ENCODE measurements at places on chromosomes 11 and 22.
A peak's percentile ranks its signal among the peaks of the same experiment; 100 is the strongest.

DNA sequence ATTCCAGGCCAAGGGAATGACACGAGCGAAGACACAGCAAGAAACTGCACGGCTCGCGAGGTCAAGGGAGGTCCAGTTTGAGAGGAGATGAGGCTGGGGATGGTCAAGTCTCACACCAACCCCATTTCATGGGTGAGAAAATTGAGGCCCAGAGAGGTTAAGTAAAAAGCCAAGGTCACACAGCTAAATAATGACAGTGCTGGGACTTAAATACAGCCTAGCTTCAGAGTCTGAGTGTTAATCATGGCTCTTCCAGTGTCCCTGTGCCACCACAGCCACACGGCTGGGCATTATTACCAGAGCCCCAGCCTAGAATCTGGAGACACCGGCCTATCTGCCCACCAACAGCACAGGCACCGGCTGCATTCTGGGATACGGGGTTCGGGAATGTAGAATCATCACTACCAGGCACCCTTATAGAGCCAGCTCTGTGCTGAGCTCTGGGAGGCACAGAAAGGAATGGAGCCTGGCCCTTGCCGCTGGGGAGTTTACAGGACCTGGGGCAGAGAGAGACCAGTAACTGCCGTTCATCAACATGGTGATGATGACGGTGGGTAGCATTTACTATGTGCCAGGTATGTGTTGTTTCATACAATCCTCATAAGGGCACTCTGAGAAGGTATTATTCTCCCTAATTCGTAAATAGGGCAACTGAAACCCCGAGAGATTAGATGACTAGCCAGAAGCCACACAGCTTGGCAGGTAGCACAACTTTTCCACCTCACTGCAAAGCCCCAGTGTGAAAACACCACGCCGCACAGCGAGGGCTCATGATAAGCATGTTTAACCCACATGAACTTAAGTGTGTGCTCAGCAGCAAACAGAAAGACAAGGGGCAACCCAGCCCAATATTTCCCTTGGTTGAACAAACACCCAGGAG, 51.8 kb downstream of the CD6 start:
- DNase-seq, result no peak

- no peak for DNase-seq
Observed at GRCh38 chr11:121711939-121712338, 259.2 kb upstream of the SORL1-AS1 start.

GRCh38 chr11:2275334-2276279, 5.2 kb upstream of the ASCL2 start:
- no peak for DNase-seq

GRCh38 chr11:6497069-6497839, at the start of gene DNHD1:
Gene DNHD1 (plus strand): TSS chr11:6497280. CDS start chr11:6498216, 936 bp downstream.
- no peak for DNase-seq

DNA sequence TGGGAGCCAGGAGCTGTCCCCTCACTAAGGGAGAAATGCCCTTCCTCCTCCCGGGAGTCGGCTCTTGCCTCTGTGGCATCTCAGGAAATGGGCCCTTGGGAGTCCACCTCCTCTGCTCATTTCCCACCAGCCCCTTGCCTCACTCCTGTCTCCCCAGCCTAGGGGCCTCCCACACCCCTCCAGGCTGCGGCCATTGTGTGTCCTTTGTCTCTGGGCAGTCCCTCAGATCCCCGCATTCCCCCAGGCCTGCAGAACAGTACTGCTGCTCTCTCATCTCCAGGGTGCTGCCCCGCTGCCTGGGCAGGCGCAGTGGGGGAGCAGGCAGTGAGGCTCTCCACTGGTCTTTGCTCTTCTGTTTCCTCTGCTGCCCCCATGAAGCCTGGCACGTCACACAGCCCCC, 25.0 kb downstream of the ADA2 start:
- no peak for DNase-seq

DNA sequence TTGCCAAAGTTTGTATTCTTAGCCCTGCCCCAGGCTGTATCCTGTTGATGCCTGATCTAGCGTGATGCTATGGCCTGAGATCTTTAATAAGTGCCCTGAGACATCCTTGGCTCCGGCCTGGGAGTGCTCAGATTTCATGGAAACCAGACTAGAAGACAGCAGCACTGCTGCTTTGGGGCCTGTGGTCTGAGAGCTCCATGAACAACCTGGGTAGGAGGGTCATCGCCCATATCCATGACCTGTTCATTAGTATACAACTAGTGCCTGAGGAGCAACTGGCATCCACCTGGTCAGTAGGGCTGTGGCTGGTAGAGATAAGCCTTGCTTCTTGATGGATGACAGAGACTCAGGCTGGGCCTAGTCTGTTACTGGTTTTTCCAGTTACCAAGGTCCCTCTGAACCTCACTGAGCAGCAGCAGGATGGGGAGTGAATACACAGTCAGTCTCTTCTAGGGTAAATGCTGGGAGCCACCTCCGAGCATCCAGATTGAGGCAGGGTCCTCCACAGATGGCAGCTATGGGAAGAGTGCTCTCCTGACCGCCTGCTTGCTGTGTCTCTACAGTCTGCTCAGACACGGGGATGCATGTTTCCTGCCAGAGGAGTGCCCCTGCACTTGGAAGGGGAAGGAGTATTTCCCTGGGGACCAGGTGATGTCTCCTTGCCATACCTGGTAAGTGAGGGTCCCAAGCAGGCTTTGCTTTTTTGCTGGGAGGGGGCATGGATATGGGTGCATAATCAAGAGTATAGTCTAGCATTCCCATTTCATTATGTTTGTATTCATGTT, 39.0 kb downstream of the OTOG start:
- DNase-seq, result no peak

DNA sequence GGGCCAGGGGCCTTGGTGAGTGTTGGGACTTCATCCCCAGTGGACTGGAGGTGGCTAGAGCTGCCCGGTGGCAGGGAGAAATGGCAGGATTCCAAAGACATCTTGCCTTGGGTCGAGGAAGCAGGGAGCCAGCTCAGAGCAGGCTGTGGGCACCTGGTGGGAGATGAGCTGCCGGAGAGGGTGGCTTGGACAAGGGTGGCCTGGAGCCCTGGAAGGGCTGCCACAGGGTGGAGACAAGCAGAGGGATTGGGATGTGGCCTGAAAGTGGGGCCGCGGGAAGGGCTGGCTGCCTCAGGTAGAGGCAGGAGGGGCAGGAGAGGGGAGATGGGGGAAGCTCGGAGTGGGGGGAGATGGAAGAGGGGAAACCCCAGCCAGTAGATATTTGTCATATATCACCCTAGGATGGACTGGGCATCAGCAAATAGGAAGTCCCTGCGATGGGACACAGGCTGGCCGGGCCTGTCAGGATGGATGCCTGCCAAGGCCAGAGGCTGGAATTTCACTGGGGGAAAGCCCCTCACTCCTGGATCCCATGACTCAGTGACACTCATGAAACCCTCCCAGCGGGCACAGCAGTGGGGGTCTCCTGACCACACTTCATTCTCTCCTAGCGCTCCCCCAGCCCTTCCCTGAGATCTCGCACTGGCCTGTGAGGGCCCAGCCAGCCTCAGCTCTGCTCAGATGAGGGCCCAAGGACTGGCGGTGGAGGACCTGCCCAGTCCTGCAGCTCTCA, 72.0 kb upstream of the SHISAL1 start:
- DNase-seq, result no peak

- no peak for DNase-seq
Observed at GRCh38 chr11:82406611-82407010, 327.1 kb downstream of the FAM181B start.

- no peak for DNase-seq
Observed at GRCh38 chr11:122872046-122872445, 10.5 kb upstream of the JHY start.

- peak; percentile 25 for DNase-seq
Observed at GRCh38 chr11:15258433-15259165, 143.9 kb downstream of the INSC start.

All from urinary bladder (tissue), 4 donors.